ENCODE measurements at places on chromosomes 16 and 17.

- DNase-seq = no peak
Measured at GRCh38 chr17:42872251-42872965, 21.4 kb downstream of the AOC3 start.

GRCh38 chr17:16353317-16354174 lies at the start of gene CENPV:
Gene CENPV (minus strand): TSS chr17:16353469. CDS start chr17:16353436, 33 bp downstream.
- peak; percentile 29 for DNase-seq

- DNase-seq = no peak
Measured at GRCh38 chr17:67982034-67982640, 14.1 kb downstream of the C17orf58 start.

GRCh38 chr17:278055-278675 lies 74.4 kb downstream of the RPH3AL start:
- DNase-seq = no peak

- DNase-seq = peak; percentile 34
Measured at GRCh38 chr17:38702916-38703741, 1.9 kb upstream of the MLLT6 start.

DNA sequence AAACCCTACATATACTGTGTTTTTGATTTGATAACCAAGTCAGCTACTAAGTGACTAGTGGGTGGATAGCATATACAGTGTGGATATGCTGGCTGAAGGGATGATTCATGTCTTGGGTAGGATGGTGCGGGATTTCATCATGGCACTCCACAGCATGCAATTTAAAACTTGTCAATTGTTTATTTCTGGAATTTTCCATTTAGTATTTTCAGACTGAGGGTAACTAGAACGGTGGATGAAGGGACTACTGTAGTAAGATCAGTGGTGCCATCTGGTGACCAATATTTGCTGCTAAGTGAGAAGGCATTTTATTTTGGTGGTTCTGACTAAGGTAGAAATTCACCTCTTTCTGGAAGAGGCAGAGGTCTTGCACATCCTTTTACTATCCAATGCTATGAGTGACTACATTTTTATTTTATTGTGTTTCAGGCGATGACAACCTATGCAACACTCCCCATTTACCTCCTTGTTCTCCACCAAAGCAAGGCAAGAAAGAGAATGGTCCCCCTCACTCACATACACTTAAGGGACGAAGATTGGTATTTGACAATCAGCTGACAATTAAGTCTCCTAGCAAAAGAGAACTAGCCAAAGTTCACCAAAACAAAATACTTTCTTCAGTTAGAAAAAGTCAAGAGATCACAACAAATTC lies 3.1 kb downstream of the CDC6 start:
- DNase-seq = peak; percentile 48

- DNase-seq = no peak
Measured at GRCh38 chr17:61225178-61225882, 174.3 kb upstream of the TBX2 start.

GRCh38 chr16:63323722-63324705 lies 1287.8 kb upstream of the CDH8 start:
- no peak for DNase-seq

DNA sequence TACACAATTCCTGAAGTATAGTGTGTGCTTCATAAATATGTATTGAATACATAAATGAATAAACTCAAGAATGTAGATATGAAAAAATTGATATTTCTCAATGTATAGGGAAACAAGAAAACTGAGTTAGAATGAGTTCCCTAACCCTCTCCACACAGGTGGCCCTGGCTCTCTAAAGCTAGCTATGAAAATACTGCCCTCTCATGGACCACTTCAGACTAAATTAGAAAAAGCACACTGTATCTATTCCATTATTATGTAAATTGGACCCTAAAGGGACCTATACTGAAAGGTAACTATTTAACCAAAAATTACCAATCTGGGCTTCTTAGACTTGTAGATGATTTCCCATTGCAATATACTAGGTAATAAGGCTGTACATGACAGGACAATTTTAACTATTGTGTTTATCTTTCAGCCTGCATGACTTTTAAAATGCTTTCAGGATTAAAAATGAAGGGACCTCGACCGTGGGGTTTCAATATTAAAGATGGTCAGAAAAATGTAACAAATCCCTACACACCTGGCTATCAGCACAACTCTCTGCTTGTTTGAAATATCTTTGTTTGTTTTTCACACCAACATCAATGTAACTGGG lies 672.5 kb upstream of the KIF2B start:
- DNase-seq = no peak

GRCh38 chr16:733382-734207 lies 6.7 kb downstream of the HAGHL start:
- no peak for DNase-seq

GRCh38 chr17:81992306-81993102 lies 15.1 kb downstream of the ASPSCR1 start:
- DNase-seq = no peak

- no peak for DNase-seq
Measured at GRCh38 chr17:68851890-68852289, 103.3 kb downstream of the ABCA8 start.

DNA sequence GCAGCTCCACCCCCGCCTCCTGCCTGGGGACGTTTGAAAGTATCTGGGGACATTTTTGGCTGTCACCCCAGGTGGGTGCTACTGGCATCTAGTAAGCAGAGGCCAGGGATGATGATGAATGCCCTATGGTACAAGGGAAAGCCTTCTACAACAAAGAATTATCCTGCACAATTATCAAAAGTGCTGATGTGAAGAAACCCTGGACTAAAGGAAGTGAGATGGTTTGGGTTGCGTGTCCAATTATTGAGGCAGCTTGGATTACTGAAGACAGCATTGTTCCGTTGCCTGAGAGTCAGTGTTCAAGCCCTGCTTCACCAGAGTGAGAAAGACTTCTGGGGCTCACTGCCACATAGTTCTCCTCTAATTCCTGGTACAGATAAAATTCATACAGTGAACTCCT lies 343.4 kb downstream of the CA10 start:
- DNase-seq = no peak

DNA sequence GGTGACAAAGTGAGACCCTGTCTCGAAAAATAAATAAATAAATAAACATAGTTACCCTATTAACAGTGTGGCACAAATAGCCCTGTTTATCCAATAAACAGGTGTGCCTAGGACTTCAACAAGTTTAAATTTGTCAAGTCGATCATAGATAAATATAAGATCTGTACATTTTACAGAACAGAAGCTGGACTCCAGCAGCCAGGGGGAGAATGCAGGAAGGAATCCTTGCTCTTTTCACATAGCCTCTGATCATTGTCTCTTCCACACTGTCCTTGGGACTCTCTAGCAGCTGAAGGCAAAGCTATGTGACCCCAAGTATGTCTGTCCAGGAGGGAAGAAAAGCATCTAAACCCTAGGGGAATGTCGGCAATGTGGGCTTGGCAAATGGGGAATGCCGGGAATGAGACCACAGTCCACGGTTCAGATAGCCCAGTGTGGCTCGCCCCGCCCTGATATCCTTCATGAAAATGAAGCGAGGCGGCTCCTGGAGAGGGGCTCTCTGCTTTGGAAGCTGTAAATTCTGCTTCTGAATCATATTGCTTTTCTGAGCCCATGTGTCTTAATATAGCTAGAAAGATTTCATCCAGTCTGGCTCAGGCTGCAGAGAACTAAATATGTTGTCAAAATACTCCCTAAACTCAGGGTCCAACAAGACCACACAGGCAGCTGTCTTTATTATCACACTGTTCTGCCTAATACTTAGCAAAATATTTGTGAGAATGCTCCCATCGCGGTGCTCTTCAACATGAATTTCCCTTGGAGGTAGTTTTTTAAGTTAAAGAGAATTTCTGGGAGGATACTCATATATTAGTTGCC lies 24.9 kb upstream of the GRB2 start:
- no peak for DNase-seq

DNA sequence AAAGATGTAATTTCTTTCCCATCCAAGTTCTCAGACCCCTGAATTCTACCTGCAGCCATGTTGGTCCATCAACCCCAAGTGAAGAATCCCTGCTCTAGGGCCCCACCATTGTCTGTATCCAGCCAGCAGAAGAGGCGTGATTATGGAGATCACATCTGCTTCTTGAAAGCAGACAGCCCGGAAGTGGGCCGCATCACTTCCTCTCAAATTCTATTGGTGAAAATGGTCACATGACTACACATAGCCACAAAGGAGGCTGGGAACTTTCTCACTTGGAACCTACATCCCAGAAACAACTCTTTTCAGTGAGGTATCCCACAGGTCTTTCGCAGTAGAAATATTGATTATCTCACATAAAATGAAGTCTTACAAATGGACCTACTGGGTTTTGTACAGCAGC lies 40.1 kb downstream of the IL4R start:
- no peak for DNase-seq

GRCh38 chr16:35746963-35747657 lies 2287.7 kb downstream of the TP53TG3F start:
- DNase-seq = no peak

Data from stimulated activated CD4-positive, alpha-beta T cell treated with anti-CD3 and anti-CD28 coated beads, Interleukin-12 subunit alpha, Interleukin-12 subunit beta, amount 100 ng/mL, for 48 hours (primary cell).